ENCODE measurements at places on chromosomes 16 and 17.

- DNase-seq: peak; percentile 5
Observed at GRCh38 chr17:45812102-45812501, 28.0 kb downstream of the CRHR1 start.

- no peak for DNase-seq
Observed at GRCh38 chr16:24734382-24734781, 4.9 kb downstream of the TNRC6A start.

GRCh38 chr17:40026816-40027613 lies 11.8 kb downstream of the CSF3 start:
- DNase-seq: peak; percentile 73

- DNase-seq: no peak
Observed at GRCh38 chr17:69286257-69286656, 40.7 kb downstream of the ABCA5 start.

DNA sequence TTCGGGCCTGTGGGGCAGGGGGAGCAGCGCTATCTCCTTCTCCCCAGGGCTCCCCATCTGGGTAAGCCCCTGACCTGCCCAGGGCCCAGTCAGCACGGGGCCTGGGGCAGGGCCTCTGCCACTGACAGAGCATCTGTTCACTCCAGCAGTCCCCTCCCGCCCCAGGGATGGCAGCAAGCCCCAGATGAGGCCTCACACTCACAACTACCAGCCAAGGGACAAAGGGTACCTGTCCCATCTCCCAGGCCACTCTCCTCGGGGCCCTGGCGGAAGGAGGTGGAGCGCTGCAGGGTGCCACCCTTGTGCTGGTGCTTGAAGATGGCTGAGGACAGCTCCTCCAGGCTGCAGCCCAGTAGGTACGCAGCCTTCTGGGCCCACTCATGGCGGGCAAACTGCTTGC lies 64.8 kb downstream of the MYO18A start:
- DNase-seq: no peak

GRCh38 chr16:62665269-62665668 lies 629.0 kb upstream of the CDH8 start:
- peak; percentile 9 for DNase-seq

DNA sequence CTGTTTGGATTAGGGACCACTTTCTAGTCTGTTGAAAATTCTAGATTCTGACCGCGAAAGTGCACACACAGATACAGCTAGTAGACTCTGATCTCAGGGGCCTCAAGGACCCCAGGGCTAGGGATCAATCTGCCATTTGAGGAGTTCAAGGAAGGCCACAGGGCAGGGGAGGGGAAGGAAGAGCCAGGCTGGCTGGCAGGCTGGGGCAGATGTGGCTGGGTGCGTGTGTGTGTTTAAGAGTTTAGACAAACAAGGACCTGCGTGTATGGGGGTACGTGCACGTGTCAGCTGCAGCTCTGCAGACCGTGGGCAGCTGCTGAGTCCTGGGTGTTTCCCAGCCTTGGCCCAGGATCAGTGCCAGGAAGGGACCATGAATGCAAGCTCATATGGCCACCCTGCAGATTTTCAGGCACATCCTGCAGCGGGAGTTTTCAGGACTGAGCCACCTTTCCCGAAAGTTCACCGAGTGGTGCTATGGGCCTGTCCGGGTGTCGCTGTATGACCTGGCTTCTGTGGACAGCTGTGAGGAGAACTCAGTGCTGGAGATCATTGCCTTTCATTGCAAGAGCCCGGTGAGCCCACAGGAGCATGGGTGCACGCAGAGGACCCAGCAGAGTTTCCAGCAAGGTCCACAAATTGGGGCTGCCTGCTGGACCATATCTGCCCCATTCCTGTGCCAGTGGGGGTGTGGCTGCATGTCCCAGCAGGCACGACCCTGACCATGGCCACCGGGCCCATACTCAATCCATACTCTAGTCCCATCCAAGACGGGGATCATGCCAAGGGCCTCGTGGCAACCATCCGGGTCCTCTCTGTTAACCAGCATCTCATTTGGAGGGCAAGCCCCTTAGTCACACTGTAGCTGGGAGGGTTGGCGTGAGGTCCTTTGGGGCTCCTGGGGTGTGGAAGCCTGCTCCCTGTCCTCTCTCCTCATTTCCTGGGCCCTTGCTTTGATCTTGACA lies 10.6 kb downstream of the TRPV2 start:
- DNase-seq: no peak

DNA sequence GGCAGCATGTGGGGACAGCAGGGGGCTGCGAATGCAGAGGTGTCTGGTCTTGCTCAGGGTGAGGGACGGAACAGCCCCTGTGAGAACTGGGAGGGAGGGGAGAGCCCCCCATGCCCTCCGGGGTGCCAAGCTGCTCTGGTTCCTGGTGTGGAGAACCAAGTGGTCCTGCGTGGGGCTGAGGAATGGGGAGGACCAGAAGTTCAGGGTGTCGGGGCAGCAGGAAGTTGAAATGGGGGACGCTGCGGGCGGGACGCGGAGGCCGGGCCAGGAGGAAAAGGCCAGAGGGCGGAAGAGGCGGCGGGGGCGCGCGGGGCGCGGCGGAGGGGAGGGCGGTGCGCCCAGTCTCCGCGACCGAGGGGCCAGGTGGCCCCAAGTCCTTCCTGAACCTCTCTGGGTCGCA lies 3.6 kb downstream of the ALDH3A1 start:
- DNase-seq: no peak

DNA sequence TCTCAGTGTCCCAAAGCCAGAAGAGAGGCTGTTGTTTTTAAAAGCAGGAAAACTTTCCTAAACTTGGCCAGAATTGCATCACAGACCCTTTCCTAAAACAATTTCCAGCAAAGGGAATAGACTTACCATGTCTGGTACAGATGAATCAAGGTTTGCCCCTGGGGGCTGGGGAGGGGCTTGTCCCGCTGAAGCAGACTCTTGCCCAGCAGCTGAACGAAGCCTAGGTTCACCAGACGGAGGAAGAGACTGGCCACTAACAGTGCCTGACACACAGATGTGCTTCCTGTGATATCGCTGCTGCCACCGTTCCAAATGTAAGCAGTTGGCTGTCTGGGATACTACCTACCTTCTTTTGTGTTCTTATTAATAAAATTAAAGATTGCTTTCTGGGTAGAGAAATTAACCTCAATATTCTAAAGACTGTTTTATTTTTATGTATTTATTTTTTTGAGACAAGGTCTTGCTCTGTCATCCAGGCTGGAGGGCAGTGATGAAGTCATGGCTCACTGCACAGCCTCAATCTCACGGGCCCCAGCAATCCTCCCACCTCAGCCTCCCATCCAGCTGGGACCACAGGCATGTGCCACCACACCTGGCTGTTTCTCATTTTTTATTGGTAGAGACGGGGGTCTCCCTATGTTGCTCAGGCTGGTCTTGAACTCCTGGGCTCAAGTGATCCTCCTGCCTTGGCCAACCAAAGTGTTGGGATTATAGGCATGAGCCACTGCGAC lies 13.5 kb downstream of the PRCD start:
- no peak for DNase-seq

DNA sequence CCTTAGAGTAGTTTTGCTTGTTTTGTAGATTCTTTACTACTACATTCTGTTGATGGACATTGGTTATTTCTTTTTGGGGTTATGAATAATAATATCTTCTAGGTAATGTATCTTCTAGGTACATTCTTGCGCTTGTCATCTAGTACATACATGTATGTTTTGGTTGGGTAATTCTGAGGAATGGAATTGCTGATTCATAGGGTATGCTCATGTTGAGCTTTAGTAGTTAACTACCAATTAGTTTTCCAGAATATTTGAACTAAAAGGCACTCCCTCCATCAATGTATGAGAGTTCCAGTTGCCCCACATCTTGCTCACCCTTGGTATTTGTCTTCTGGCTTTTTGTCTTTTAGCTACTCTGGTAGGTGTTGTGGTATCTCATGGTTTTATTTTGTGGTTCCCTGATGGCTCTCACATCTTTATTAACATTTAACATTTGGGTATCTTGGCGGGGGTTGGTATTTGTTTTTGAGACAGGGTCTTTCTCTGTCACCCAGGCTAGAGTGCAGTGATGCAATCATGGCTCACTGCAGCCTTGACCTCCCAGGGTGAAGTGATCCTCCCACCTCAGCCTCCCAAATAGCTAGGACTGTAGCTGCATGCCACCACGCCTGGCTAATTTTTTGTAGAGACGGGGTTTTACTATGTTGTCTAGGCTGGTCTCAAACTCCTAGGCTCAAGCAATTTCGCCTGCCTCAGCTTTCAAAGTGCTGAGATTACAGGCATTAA lies 47.1 kb downstream of the SLC6A4 start:
- DNase-seq: no peak

GRCh38 chr16:65494609-65495008 lies 372.7 kb upstream of the CDH11 start:
- DNase-seq: no peak

GRCh38 chr16:69260506-69260905 lies 50.6 kb upstream of the VPS4A start:
- no peak for DNase-seq

GRCh38 chr17:7887038-7887481 lies 1.5 kb upstream of the CHD3 start:
- no peak for DNase-seq

GRCh38 chr17:42989141-42989540 lies 8.8 kb downstream of the RUNDC1 start:
- no peak for DNase-seq

- no peak for DNase-seq
Observed at GRCh38 chr17:32488604-32489180, 1.9 kb downstream of the CDK5R1 start.

- no peak for DNase-seq
Observed at GRCh38 chr17:32862940-32863339, 14.0 kb downstream of the MYO1D start.

GRCh38 chr16:22782314-22782713 lies 31.6 kb upstream of the HS3ST2 start:
- DNase-seq: no peak

DNA sequence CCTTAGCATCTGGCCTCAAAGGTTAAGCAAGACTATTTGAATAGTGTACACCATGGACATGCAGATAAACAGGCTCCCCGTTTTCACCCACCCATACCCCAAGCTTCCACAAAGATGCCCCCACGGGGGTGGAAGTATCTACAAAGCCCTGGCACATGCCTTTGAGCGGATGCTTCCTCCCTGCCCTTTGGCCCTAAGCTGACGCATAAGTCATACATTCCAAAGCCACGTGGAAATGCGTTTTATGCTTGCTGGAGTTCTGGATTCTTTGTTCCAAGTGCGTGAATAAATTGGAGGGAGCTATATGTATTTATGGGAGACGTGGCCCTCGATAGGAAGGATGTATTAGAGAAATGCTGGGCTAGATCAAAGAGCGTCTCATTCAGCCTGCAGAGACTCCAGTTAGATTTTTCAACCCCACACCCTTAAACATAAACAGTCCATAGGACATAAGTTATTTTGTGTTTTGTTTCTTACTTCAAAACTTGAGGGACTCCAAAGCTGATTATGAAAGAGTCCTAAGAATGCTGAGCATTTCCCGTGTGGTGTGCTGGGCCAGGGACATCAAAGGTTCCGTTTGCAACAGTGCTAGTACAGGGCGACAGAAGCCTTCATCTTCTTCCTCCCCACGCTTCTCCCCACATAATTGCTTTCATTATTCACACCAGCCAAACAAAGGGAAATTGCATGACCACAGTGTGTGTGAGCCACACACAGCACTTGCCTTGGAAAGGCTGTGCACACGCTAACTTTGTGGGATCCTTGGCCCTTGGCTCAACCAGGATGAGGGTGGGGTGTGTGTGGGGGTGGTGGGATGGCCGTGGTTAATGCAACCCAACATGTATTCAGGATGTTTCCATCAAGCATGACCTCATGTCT lies 73.6 kb downstream of the WIPI1 start:
- no peak for DNase-seq

- DNase-seq: no peak
Observed at GRCh38 chr16:65463652-65464260, 341.9 kb upstream of the CDH11 start.

DNA sequence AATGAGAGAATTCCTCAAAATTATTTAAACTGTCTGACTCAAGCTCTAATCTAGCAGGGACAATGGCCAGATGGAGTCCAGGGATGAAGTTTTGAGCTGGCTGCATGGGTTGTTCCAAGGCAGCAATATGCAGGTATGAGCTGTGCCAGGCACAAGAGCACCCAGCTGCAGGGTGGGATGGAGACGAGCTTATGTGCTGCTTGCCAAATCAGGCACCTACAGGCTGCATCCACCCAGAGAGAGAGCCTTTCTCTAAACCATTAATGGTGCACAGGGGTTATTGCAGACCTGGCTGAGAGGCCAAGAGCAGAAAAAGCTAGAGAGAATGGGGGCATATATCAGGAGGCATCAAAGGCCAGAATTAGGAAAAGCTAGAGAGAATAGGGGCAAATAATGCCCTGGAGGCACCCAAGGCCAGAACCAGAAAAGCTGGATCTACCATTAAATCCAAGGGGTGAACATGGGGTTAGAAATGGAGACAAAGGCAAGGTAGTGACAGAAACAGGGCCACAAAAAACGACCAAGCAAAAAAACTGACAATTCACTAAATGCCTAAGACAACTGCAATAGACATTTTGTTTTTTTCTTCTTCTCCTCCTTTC lies 11.0 kb downstream of the KRT33A start:
- no peak for DNase-seq

DNA sequence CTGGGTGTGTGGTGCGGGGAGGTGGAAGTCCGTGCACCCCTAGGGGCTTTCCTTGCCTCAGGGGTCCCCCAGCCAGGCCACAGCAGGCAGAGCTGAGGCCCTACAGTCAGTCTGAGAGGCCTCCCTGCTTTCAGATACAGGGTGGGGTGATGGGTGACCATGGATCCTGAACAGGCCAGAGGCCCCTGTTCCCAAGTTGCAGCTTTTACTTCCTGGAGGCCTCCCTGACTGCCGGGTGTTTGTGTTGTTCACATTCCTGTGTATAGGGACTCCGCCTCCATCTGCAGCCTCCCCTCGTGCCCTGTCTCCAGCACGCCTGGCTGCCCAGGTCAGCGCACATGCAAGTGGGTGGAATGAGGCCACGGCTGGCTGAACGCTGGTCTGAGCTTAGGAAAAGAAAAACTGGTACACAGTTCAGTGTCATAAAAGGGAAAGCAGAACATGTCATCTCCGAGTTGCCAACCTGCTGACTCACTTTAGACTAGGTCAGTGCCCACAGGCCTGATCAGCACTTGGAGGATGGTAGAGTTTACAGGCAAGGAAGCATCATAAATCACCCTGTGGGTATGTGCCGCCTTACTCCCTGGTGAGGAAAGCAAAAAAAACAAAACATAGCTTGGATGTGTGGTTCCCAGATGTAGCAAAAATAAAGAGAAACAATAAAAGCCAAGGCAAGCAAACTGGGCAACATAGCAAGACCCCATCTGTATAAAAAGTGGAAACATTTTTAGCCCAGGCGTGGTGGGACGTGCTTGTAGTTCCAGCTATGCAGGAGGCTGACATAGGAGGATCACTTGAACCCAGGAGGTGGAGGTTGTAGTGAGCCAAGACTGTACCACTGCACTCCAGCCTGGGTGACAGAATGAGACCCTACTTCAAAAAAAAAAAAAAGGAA lies 6.2 kb upstream of the SLC7A6 start:
- DNase-seq: peak; percentile 91

GRCh38 chr16:5430598-5430997 lies 333.0 kb upstream of the EEF2KMT start:
- no peak for DNase-seq
